ENCODE measurements at places on chromosomes 1 and 21.

DNA sequence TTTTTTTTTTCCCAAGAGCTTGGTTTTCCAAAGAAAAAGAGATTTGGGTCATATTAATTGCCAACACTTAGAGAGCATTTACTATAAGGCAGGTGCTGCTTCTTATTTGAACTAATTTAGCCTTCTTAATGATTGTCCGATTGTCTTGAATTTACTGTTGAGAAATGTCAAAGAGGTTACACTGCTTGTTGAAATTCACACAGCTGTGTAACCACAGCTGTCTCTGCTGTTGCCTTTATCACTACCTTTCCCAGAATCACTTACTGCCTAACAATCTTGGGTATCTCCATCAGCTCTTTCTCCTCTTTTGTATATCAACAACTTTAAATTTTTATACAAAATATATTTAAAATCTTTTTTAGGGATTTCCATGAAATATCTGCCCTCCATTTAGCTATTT lies 115.6 kb downstream of the UCHL5 start:
- DNase-seq = no peak

DNA sequence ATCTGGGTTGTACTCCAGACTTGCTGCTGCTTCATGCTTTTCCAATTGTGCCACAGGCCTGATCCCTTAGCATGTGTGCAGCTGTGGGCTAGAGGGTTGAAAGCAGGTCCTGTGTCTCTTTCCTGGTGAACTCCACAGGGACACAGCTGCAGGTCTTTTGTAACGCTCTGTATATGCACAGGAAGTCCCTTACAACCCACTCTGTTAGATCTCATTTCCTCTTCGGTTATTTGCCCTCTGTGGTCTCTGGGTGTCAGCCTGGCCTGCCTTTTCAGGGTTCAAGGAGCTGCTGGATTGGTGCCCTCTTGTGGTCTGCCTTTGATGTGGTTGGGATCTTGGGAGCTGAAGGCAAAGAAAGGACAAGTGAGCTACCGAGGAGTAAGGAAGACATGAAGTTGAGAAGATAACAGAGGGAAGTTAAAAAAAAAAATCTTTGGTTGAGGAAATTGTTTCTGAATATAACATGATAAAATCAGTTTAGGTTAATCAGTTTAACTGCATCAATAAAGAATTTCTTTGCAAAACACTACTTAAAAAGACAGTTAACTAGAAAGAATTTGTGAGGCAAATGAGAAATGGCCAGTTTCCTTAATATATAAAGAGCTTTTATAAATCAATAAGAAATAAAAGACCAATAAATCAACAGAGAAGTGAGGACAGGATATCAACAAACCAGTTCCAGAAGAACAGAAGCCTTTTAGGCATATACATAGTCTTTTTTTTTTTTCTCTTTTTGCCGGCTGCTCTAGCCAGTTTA lies 44.1 kb downstream of the UCK2 start:
- DNase-seq = peak; percentile 91

DNA sequence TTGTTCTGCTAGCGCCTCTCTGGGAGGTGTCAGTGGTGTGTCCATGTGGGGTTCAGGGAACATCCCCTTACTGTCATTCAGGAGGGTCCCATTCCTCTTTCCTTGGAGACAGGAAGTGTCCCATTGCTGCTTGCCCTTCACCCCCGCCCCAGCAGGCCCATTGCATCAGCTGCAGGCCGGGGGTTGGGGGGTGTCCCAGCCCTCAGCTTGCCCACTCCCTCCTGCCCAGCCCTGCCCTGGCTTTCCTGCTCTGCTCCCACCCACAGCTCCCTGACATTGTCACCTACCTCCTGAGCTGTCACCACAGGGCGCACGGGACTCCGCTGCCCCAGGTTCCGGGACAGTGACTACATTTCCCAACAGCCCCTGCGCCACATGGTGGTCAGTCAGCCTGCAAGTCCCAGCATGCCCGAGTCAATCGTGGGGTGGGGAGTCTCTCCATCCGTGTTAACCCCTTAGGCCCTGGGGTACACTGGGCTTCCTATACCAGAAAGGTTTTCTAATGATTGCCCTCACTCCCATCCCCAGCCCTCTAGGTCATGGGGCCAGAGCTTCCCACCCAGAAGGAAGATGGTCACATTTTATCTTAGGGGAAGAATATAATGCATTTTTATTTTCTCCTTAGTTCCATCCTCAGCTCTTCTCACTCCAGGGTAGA lies at the start of gene INPP5B:
TSS of gene INPP5B (minus strand) at position 351 of the 658 bp plus-strand sequence. CDS start 745 bp downstream, outside the sequence.
- DNase-seq = no peak

DNA sequence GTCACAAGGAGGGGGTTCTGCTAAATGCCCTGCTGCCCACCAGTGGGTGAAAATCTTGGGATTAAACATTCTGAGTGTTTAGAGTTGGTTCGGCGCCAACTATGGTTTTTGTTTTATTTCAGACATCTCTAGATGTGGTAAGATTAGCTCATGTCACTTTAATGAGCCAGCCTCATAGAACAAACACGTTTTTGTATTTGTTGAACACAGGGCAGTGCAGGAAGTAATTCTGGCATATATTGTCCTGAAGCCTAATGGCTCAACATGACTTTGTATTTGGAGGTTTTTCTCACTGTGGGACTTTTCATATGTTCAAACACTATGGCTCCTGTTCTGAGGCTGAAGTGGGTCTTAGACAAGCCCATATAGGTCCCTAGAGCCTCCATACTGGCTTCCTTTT lies 107.8 kb downstream of the NGF start:
- peak; percentile 72 for DNase-seq

- peak; percentile 28 for DNase-seq
These were observed 72.8 kb upstream of the CD55 start for GRCh38 chr1:207248544-207249198.

GRCh38 chr1:203682473-203683383 lies 56.1 kb downstream of the ATP2B4 start:
- peak; percentile 58 for DNase-seq

DNA sequence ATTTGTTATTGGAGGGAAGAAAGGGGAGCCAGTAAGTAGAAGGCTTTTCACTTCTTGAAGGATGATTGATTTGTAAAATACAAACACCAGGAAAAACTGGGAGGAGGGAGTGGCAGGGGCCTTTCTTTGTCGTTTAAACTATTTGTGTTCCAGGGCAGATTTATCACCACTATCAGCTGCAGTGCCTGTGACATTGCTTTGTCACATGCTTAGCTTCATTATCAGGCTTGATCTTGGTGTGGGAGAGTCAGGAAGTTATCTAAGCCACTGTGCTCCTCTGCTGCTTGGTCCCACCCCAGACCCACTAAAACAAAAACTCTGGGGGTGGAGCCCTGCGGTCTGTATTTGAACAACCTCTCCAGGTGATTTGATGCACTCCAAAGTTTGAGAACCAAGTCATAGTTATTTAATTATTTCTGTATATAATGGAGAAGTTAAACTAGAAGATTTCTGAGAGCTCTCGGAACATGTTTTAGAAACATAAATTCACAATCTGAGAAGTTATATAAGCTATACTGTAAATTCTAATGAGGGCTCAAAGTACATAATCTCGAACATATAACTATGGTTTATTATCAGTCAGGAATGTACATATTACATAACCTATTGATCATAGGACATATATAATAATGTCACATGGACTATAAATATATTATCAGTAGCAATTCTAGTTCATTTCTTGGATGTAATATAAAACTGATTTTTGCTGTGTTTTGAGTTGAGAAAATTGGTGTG lies 87.9 kb downstream of the CDC14A start:
- DNase-seq = no peak
